ENCODE measurements at places on chromosomes 2 and 18. TPM values are rescaled to one million over a fixed set of nuclear protein-coding genes. Genes with fewer than 3 reads are reported as not detected.

DNA sequence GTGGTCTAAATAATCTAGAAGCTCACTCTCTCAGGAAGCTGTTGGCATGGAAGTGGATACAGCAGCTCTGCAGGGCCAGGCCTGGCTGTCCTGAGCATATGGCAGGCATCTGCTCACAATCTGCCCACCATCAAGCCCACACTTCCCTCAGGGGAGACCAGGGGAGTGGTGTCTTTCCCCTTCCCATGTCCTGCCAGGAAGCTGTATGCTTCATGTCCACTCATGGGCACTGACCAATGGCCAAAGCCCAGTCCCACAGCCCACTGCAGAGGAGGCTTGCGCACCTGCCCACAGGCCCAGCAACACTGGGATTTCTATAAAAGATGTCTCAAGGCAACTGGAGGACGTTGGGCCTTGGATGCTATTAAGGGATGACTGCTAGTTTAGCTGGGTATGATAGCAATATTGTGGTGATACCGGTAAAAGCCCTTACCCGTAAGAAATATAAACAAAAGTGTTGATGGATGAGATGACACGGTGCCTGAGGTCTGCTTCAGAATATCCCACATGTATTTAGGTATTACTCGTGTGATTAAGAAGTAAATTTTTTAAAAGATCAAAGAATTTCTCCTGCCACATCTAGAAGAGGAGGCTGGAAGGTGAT lies 106.7 kb upstream of the CTDP1 start:
- peaks cover 30% of the 10 kb centered on the region for H3K4me1 ChIP-seq
- H3K36me3 ChIP-seq, result no peaks in the 10 kb centered on the region
- H3K4me3 ChIP-seq, result no peak overlapping the region
- H3K27me3 ChIP-seq, result no peaks in the 10 kb centered on the region

DNA sequence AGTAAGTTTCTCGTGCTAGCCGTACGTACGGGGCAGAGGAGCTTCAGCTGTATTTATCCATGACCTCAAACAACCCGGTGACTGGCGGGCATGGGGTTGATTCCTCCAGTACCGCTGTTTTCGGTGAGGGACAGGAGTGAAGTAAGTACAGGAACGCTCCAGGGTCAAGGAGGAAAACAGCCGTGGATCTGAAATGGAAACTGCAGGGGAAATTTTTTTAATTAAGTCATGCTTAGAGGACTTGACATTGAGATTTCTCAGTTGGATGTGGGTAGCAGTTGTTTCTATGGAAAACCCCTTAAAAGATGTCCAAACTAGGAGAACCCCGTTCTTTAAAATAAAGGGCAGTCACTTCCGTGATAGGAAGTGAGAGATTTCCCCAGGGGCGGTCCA lies 1.2 kb downstream of the RAB12 start:
- no peaks in the 10 kb centered on the region for H3K27me3 ChIP-seq
- H3K36me3 ChIP-seq, result no peaks in the 10 kb centered on the region
- H3K4me1 ChIP-seq, result peaks cover 68% of the 10 kb centered on the region
- H3K4me3 ChIP-seq, result peak overlapping the region; percentile 74
- no peak for DNase-seq

The EGR4 gene
- total RNA-seq, result not detected

- no peaks in the 10 kb centered on the region for H3K27me3 ChIP-seq
- no peak for DNase-seq
- H3K36me3 ChIP-seq, result peaks cover 46% of the 10 kb centered on the region
- H3K27ac ChIP-seq, result peak overlapping the region; percentile 38
- H3K4me3 ChIP-seq, result no peak overlapping the region
Observed at GRCh38 chr18:3458952-3459853, 9.2 kb downstream of the TGIF1 start.

The ACVR1C gene
- 0.64 TPM for total RNA-seq

DNA sequence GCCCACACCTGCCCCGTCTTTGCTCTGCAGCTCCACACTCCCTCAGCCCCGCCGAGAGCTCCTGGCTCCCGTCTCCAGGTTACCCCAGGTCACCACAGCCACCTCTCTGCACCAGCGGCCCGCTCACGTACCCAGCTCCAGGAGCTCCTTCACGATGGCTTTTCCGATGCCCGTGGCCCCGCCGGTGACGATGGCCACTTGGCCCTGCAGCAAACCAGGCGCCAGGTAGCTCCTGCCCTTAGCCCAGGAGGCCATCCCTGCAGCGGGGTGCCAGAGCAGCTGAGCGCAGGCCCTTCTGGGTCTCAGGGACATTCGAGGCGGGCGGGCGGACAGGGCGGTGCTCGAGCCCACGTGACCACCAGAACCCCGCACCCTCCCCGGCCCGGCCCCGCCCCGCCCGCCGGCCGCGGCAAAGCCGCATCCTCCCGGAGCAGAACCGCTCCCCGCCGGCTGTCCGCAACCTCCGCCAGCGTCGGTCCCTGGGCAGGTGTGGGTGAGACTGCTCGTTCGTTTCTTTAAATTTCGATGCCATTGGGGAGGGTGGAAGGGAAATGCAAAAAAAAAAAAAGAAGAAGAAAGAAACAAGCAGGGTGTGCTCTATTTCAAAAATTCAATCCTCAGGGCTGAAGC lies at the start of the genes PECR and TMEM169:
Gene PECR, minus strand, starts transcription at position 323 of the 630 bp plus-strand sequence. Its CDS starts 68 bp downstream, at position 255.
Gene TMEM169, plus strand, starts transcription at position 433 of the 630 bp plus-strand sequence. CDS start 14,045 bp downstream, outside the sequence.
- no peaks in the 10 kb centered on the region for H3K36me3 ChIP-seq
- peak; percentile 84 for DNase-seq
- no peak within 1 kb of the TSS for H3K27ac ChIP-seq
- H3K4me1 ChIP-seq, result peaks cover 17% of the 10 kb centered on the region
- H3K4me3 ChIP-seq, result peak within 1 kb of the TSS; percentile 68

The REG3G gene
- total RNA-seq, result not detected

GRCh38 chr2:178704876-178705275 lies 102.3 kb downstream of the TTN start:
- H3K27me3 ChIP-seq, result no peaks in the 10 kb centered on the region
- no peak overlapping the region for H3K4me3 ChIP-seq
- no peaks in the 10 kb centered on the region for H3K36me3 ChIP-seq

DNA sequence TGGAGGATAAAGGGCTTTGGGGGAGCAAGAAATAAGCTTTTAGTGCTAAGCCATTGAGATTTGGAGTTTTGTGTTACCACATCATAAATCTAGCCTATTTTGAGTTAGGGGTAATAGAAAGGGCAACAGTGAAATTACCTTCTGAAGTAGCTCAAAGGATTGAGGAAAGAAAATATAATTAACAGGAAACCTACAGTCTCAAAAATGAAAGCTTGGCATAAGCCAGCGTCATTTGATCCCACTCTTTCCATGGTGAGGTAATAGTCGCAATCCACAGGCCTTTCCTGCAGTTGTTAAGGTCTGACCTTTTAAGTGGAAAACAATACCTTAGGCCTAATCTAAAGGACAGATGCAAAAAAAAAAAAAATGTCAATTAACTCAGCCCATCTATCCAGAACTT lies 182.7 kb downstream of the UXS1 start:
- H3K27me3 ChIP-seq, result no peaks in the 10 kb centered on the region
- no peak for DNase-seq
- H3K4me1 ChIP-seq, result no peaks in the 10 kb centered on the region
- no peaks in the 10 kb centered on the region for H3K36me3 ChIP-seq
- no peak overlapping the region for H3K27ac ChIP-seq
